ENCODE measurements at places on chromosomes 12 and 14.

DNA sequence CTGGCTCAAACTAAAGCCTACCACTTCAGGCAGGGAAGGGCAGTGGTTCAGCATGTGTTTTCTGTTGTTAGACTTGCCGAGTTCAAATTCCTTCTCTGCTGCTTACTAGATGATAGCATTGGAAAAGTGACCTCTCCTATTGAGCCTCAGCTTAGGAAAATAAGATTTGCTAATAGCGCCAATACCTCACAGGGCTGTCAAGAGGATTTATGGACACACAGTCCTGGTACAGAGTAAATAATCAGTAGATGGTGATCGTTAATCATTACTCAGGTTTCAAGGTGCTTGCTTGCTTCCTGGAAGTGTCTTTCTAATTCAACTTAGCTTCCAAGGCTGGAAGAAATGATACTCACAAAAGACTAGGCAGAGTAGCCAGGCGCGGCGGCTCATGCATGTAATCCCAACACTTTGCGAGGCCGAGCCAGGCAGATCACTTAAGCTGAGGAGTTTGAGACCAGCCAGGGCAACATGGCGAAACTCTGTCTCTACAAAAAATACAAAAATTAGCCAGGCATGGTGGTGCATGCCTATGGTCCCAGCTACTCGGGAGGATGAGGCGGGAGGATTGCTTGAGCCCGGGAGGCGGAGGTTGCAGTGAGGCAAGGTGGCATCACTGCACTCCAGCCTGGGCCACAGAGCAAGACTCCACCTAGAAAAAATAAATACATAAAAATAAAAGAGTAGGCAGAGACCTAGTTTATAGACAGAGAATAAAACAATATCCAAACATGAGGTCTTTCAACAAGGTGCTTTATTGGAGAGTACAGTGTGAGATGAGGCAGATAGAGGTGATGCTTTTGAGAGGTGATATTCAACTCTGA is 6.0 kb downstream of the PLA2G1B start:
- no peak for DNase-seq

DNA sequence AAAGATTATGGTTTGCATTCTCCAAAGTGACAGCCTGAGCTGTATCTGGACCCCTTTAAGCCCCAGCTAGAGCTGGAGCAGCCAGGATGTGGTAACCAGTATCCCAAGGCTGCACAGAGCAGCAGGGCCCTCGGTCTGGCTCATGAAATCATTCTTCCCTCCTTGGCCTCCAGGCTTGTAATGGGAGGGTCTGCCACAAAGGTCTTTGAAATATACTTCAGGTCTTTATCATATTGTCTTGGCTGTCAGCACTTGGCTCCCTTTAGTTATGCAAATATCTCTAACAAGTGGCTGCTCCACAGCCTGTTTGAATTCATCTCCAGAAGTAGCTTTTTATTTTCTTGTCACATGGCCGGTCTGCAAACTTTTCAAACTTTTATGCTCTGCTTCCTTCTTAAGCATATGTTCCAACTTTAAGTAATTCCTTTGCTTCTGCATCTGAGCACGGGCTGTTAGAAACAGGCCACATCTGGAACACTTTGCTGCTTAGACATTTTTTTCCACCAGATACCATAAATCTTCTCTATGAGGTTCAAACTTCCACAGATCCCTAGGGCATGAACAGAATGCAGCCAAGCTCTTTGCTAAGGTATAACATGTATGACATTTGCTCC is 663.4 kb upstream of the MIS18BP1 start:
- no peak for DNase-seq

DNA sequence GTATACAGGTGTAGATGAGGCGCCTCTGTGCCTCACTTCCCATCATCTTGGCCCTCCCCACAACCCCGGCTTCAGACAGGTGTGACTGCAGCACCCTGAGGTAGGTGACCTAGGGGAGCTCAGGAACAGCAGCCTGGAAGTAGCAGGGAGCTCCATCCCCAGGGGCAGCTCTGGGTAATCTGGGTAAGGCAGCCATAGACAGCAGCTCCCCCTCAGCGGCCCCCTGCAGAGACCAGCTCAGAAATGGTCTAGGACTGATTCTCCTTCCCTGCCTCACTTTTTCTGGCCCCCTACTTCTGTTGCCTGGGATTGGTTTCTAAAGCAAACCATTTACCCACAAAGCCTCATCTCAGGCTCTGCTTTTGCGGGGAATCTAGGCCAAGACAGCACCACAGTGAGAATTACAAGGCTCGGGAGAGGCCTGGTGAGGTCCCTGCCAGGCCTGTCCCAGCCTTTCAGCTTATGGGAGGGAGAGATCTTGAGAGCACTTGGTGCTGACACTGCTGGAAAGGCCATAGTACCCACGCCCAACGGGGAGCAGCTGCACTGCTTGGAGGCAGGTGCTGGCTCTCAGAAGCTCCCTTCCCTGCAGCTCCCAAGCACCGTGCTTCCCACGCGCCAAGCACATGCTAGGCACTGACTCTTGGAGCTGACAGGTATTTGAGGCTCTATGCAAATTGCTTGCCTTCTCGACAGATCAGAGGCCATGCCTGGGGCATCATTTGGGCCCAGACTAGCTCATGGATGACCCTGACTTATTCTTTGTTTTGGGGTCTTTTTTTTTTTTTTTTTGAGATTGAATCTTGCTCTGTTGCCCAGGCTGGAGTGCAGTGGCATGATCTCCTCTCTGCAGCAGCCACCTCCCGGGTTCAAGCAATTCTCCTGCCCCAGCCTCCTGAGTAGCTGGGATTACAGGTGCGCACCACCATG is 45.1 kb upstream of the TRAF3 start:
- DNase-seq: no peak

DNA sequence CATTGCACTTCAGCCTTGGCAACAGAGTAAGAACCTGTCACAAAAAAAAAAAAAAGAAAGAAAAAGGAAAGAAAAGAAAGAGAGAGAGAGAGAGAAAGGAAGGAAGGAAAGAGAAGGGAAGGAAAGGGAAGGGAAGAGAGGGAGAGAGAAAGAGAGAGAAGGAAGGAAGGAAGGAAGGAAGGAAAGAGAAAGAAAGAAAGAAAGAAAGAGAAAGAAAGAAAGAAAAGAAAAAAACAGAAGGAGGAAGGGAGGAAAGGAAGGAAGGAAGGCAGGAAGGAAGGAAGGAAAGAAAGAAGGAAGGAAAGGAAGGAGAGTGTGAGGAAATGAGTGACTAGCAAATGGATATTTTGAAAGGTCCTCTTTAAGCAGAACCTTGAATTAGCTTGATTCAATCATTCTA is 13.3 kb upstream of the CMAS start:
- DNase-seq: no peak

- no peak for DNase-seq
Measured at GRCh38 chr14:85115921-85116320, 414.0 kb upstream of the FLRT2 start.

GRCh38 chr12:2068653-2069052 is 15.9 kb downstream of the CACNA1C start:
- no peak for DNase-seq

GRCh38 chr12:99983456-99984258 is 1.1 kb downstream of the ANKS1B start:
- DNase-seq: no peak

- DNase-seq: no peak
Measured at GRCh38 chr14:51119411-51120051, 24.6 kb upstream of the TRIM9 start.

DNA sequence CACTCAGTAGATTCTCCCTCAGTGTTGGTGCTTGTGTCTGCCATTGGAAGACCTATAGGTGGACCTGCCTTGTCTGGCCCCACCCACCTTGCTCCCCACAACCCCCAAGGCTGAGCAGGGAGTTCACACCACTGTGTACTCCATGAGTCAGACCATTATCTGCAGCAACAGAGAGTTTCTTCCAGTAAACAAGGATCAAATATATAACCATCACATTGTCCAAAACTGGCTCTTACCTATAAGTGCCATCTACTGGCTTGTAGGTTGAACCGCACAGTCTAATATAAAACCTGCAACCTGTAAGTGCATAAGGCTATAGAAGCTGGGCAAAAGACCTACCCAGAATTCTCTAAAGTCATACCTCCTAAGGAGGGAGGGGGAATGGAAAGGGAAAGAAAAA is 7.9 kb downstream of the TAS2R13 start:
- no peak for DNase-seq

DNA sequence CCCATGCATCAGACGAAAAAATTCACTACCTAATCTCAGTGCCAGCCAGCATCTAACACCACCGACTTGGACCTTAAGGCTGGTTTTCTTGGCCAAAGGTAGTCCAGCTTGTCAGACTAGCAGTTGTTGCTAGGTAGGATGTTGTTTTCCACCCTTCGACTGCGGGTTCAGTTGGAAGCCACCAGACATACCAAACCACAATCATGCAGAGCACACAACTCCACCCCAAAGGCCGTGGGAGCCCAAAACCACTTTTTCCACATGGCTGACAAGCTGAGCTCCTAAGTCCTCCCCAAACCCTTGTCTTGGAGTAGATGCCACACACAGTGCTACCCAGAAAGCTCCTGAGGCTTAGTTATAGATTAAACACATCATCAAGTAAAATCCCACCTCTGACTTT is 46.8 kb downstream of the LRIG3 start:
- no peak for DNase-seq

DNA sequence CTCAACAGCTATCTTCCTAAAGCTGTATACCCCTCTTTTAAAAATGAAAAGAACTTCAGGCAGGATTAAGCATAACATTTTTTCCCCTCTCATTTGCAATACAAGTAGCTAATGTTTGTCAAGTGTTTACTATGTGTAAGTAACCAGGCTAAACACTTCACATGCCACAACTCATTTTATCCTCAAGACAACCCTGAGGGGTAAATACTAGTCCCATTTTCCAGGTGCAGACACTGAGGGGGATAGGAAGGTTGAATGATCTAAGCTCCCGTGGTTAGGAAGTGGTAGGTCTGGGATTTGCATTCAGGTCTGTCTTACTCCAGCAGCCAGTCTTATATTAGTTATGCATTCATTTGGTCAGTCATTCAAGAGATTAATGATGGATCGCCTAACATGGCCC is 70.7 kb downstream of the ANO6 start:
- DNase-seq: no peak

- DNase-seq: no peak
Measured at GRCh38 chr12:64673490-64674169, 63.3 kb downstream of the RASSF3 start.

Data from EL (cell line).